ENCODE measurements at places on chromosomes 16 and 17.

DNA sequence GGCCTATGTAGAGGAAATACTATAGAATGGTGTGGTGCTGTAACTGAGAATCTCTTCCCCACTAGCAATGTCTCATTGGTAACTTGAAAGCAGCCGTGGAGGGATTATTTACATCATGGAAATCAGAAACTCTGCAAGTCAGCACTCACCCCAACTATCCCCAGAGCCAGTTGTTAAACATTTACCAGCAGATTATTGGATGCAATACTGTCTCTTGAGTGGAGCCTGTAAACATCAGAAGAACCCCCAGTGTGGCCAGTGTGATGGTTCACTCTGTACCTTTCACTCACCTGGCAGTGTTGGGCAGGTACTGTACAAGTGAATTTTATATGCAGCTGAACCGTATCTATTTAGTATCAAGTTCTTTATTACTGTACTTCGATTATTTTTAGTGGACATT lies 299.8 kb upstream of the SALL1 start:
- DNase-seq, result no peak

DNA sequence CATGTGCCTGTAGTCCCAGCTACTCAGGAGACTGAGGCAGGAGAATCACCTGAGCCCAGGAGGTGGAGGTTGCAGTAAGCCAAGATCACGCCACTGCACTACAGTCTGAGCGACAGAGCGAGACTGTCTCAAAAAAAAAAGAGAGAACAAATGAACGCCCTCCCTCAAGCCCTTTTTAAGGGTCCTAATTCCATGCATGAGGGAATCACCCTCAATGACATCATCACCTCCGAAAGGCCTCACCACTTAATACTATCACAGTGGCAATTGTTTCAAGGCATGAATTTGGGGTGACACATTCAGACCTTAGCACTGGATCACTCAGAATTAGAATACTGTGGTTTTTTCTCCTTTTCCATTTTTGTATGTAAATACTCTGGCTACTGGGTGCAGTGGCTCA lies 57.8 kb downstream of the CHD9NB start:
- DNase-seq, result no peak

DNA sequence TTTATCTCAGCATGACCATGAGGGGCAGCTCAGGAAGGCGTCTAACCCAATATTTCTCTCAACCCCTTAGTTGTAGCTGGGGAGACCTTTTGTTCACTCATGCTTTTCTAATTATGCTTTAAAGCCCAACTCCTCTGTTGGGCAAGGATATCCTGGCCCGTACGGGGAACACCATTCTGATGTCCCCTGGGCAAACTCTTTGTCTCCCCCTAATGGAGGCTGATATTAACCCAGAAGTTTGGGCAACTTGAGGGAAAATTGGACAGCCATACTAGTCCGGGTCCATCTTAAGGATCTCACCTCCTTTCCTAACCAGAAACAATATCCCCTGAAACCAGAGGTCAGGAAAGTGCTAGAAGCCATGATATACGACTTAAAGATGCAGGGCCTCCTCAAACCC lies 143.7 kb upstream of the COX10 start:
- DNase-seq, result no peak

- DNase-seq, result no peak
Observed at GRCh38 chr16:74565378-74565777, 41.5 kb downstream of the GLG1 start.

GRCh38 chr17:50221266-50221863 lies 19.9 kb upstream of the COL1A1 start:
- DNase-seq, result no peak
